ENCODE measurements at places on chromosomes 12 and 14. TPM values are rescaled to one million over a fixed set of nuclear protein-coding genes. Genes with fewer than 3 reads are reported as not detected.
A peak's percentile ranks its signal among the peaks of the same experiment; 100 is the strongest.

The HIF1A gene
- 148 TPM for total RNA-seq

GRCh38 chr12:96985515-96986362, 78.7 kb downstream of the NEDD1 start:
- DNase-seq = peak; percentile 37

DNA sequence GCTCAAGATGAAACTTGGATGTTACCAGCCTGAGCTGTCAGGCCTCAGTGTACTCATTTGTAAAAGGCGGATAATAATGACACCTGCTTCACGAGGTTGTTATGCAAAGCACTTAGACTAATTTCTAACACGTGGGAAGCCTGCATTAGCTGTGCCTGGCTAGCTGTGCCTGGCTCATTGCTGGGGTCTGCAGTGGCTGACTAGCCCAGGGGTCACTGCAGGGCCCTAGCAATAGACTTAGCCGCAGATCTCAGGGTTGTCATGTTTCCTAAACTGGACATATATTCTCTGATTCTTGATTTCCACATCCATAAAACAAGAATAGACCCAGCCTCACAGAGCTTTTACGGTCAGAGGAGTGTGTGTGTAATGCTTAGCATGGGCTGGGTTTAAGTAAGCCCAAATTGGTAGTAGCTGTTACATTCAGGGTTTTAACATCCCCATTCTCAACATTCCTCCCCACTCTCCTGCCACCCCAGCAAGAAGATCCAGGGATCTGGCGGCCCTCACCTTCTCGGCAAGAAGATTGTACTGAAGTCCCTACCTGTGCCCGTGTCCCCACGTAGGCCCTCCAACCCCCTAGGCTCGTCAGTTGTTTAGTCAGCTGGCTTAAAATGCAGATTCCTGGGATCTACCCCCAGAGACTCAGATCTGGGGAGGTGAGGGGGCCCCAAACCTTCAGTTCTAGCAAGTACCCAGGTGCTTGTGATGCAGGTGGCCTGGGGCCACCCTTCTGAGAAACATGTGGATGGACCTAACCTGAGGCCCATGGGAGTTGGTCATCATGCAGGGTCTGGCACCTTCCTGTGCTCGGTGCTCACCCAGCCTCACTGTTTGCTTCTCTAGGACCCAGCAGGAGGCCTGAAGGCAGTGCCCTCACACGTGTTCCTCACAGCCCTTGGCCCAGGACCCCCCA, 8.6 kb downstream of the NR4A1 start:
- DNase-seq = no peak

DNA sequence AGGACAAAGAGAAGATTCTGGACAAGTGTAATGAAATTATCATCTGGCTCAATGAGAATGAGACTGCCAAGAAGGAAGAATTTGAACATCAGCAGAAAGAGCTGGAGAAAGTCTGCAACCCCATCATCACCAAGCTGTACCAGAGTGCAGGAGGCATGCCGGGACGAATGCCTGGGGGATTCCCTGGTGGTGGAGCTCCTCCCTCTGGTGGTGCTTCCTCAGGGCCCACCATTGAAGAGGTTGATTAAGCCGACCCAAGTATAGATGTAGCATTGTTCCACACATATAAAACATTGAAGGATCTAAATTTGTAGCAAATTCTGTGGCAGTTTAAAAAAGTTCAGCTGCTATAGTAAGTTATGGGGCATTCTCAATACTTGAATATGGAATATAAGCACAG, 174.3 kb upstream of the CCND2 start:
- DNase-seq = no peak

- DNase-seq = no peak
Measured at GRCh38 chr12:77578466-77579220, 252.1 kb upstream of the NAV3 start.

Measured in activated B cell treated with CpG ODN at 0.5 μM for 24 hours (primary cell).